ENCODE measurements at places on chromosomes 13 and 19.

DNA sequence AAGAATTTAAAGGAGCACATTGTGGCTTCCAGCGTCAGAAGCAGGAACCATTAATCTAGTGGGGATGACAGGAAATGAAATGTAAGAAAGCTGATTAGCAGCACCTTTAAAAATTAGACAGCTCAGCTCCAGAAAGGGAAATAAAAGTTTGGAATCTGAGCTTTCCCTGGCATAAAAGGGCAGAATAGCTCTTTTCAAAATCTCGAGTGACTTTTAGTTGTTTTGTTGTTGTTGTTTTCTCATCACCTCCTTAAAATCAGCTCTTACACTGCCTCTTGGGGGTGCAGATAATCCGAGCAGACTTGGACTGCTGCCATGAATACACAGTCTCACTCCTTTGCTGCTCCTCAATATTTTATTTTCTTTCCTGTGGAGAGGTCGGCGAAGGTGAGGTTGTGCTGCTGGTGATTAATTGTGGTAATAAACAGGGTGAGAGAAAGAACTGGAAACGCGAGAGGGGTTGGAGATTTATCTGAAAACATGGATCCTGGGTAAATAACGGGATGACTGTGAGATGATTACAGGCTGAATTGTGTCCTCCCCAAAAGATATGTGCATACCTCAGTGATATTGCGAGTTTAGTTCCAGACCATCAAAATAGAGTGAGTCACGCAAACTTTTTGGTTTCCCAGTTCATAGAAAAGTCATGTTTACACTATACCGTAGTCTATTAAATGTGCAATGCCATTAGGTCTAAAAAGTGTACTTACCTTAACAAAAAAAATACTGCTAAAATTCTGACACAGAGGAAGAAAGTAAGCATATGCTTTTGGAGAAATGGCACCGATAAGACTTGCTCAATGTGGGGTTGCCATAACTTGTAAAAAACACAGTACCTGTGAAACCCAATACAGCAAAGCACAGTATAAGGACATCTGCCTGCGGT, 787.7 kb downstream of the UQCRFS1 start:
- no peak for DNase-seq

DNA sequence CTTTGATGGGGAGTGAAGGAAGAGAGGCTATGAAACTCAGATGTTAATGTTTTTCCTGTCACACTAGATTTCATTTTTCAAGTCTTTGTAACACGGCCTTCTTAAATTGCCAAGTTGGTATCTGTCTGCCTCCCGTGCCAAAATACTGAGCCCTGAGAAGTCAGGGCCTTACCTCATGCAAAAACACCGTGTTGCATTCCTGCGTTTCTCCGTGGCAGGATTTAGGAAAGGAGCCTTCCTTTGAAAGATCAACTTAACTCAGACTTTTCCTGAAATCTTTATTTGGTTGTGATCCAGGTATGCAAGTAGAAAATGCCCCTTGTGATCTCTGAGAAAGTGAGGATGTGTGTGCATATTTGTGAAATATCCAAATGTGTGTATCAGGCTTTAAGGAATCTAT, 1291.0 kb upstream of the SLC10A2 start:
- no peak for DNase-seq

DNA sequence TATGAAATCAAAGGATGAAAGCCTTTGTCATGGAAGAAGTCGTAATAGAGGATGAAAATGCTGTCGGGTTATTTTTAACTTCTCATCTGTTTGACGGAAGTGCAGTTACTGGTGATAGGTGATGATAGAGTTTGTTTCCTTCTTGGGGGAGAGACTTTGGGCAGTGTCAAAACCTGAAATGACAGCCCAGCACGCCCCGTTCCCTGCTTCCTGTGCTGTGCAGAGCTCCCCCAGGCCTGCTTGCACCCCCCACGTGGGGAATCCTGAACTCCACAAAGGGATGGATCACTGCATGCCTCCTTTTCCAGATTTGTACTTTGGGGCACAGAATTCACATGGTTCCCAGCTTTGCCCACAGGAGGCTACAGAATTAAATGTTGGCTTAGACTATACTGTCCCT, 102.7 kb downstream of the ATP11A start:
- DNase-seq, result no peak

DNA sequence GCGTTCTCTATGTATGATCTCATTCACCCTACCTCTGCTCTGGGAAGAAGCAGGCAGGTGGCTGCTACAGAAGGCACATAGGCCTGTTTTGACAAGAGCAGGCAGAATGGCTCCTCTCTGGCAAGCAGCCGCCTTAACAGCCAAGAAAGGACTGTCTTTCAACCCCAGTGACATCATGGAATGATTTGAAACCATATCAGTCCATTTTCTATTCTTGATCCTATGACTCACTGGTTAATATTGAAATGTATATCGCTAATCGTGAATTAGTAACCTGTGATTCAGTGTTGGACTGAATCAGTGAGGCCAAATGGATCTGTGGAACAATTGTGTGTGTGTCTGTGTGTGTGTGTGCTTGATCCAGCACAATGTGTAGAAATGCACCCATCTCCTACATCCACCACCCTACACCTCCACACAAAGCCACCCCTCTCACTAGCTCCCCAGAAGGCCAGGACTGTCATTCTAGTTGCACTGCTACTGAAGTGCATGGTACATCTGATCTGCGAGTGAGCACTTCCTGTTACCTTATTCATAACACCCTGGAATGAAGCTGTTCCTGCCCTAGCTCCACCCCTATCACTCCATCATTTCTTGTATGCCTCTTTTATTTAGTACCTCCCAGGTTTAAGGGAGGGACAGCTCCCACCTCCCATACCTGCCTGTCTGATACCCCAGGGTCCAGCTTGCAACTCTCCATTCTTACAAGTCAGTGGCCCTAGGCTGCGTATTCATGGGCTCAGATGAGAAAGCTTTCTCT, 460.0 kb downstream of the FOXO1 start:
- DNase-seq, result no peak

- peak; percentile 87 for DNase-seq
These were observed 5.8 kb downstream of the KLF2 start for GRCh38 chr19:16330368-16330801.

DNA sequence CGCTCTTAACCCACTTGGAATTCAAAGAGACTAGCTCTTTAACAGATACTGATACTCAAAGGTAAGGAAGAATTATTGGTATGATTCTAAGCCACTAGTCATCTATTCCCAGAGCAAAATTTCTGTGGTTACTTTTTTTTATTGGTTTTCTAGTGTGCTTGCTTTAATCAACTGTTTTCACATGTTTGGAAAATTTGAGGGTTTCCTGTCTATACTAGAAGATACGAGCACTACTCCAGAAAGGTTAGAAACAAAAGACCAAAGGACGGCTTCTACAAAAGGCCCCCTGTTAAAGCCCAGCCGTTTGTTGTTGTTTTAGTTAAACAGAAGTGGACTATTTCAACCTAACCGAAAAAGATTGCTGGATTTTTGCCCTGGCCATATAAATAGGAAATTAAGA, 18.5 kb upstream of the LPAR6 start:
- no peak for DNase-seq

GRCh38 chr13:109819874-109820273, 33.5 kb upstream of the IRS2 start:
- no peak for DNase-seq

- no peak for DNase-seq
These were observed 401.3 kb downstream of the PCDH17 start for GRCh38 chr13:58032676-58033460.

DNA sequence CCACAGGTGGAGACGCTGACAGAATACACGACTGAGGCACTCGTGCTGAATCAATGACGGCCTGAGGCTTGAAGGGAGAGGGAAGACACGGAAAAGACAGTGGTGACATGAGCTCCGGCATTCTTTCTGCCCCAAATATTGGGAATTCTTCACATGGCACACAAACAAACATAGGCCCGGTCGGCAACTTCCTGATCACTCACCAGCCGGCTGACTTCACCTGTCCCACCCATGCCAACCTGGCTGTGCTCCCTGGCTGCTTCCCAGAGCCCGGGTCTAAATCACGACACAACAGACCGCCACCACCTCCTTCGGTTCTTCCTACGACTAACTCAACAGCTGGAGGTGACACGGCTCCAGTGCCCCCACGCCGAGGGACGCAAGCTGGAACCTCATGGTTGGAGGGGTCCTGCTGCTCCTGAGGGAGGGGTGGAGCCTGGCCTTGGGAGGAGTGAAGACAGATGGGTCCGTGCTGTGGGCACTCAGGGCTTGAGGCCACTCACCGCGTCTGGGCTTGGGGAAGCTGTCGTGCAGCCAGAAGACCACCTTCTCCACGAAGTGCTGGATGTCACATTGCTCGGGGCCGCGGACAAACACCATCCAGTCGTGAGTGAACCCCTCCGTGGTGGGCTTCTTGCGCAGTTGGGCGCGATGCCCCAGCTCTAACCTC, 9.6 kb downstream of the MLLT1 start:
- no peak for DNase-seq

DNA sequence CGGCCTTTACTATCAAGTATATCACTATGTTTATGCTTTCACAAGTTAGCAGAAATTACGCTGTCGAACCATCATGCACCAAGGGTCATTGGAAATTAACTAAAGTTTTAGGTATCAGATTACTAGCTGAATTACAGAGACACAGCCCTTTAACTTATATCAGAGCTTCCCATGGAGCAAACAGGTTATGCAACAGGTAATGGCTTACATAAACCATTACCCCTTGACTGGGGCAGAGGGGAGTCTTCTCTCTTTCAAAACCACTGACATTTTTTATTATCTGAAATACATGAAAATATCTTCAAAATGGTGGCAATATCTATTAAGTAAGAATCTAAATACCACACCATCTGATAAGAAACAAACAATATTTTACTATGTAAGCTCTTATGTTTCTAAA, 1692.9 kb upstream of the SLC10A2 start:
- DNase-seq, result no peak

GRCh38 chr19:41131186-41131585, 17.0 kb downstream of the CYP2F1 start:
- DNase-seq, result no peak

DNA sequence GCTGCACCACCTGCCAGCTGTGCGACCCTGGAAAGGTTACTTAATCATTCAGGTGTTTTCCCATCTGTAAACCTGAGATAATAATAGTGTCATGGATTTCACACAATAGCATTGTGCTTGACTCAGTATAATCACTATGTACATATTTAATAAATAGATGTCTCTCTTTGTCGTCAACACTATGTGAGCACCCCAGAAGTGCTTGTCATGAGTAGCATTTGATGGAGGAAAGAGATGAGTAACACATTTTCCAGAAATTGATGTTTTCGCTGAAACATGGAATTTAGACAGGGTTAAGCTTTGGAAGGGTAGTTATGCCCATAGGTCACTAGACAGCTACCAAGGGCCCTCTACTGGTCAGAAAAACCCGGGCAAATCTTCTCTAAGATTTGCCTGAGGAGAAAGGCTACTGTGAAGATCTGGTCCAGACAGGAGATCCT, 9.5 kb upstream of the MBNL2 start:
- DNase-seq, result no peak

DNA sequence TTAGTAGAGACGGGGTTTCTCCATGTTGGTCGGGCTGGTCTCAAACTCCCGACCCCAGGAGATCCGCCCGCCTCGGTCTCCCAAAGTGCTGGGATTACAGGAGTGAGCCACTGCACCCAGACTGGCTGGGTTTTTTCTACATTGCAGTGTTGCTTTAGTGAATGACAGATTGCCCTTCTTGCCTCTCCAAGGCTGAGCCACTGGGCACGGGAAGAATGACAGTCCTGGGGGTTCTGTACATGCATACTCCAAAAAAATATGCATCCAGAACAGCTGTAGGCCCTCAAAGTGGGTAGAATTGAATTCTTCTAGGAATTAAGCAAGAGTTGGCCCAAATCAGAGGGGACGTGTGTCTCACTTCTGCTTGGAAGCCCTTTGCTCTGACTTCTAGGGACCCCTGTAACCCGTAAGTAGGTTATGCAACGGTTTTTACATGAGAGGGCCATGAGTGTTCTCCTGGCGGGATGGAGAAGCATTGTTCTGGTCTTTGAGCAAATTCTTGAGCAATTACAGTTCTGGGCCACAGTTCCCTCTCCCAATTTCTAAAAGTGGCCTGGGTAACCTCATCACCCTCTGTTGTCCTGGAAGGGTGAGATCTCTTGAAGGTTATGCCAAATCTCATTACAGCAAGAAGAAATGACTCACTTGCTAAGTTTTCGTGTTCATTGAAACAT, 3.6 kb downstream of the ACTN4 start:
- no peak for DNase-seq

DNA sequence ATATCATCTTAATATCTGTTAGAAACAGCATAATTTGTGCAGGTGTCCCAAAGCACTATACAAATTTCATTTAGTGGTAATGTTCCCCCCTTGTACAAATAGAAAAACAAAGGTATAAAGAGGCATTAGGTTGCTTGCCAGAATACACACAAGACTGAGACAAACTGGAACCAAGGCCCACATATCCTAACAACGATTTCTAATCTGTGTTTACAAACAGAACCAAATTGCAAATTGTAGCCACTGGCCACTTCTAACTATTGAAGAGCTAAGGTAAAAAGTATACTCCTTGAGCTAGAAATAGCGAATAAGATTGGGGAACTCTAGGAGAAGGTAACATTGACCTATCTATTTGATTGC, 526.1 kb downstream of the KLF12 start:
- DNase-seq, result no peak

GRCh38 chr13:43573361-43573740, 213.4 kb downstream of the ENOX1 start:
- DNase-seq, result no peak

GRCh38 chr19:43739439-43740235, 15.1 kb downstream of the SMG9 start:
- no peak for DNase-seq

GRCh38 chr19:31139871-31140505, 209.2 kb downstream of the TSHZ3 start:
- DNase-seq, result no peak

- no peak for DNase-seq
These were observed 31.6 kb downstream of the SMIM24 start for GRCh38 chr19:3448616-3449334.

- DNase-seq, result no peak
These were observed 146.5 kb downstream of the PCCA start for GRCh38 chr13:100235311-100235901.

Measured in stimulated activated CD4-positive, alpha-beta T cell treated with anti-CD3 and anti-CD28 coated beads, Interleukin-1b, Interleukin-23, amount 100 ng/mL, for 1 hour (primary cell).